ENCODE measurements at places on chromosomes 11 and 22. TPM values are rescaled to one million over a fixed set of nuclear protein-coding genes. Genes with fewer than 3 reads are reported as not detected.

IL18BP gene
- total RNA-seq, result 18.5 TPM

OR52D1 gene
- total RNA-seq, result not detected

MIEF1 gene
- 59.4 TPM for total RNA-seq

FIBIN gene
- total RNA-seq, result not detected

PSMD13 gene
- total RNA-seq, result 266 TPM

ALG8 gene
- 57.9 TPM for total RNA-seq

GGT1 gene
- 61.0 TPM for total RNA-seq

MS4A10 gene
- total RNA-seq, result not detected

C11orf16 gene
- total RNA-seq, result not detected

KLHL35 gene
- total RNA-seq, result 2.5 TPM

AQP11 gene
- total RNA-seq, result 0.18 TPM

ACR gene
- total RNA-seq, result not detected

PKDREJ gene
- not detected for total RNA-seq

INPP5J gene
- total RNA-seq, result not detected

SLC15A3 gene
- total RNA-seq, result 2.0 TPM

KCNJ11 gene
- total RNA-seq, result 1.6 TPM

DNA sequence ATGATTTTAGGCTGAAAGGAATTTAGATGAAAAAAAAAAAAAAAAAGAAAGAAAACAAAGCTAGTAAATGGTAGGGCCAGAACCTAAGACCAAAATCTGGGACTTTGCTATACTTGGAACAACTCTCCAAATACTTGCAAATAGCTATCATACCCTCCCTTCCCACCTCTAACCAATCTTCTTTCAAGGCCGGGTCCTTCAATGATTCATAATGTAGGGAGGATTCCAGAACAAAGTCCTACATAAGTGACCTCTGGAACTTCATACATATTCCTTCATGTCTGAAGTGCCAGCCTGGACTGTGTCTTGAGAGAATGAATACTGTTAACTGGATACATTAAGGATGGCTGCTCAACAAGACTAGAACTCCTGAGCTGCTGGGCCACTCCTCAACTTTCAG, 9.9 kb downstream of the STK33 start:
- no peak for DNase-seq

- DNase-seq, result no peak
These were observed 48.0 kb downstream of the TIMP3 start for GRCh38 chr22:32849501-32849900.

GRCh38 chr11:10623797-10624761, 55.6 kb upstream of the LYVE1 start:
- no peak for DNase-seq

GRCh38 chr11:111531687-111532364, 8.7 kb upstream of the LAYN start:
- peak; percentile 52 for DNase-seq

DNA sequence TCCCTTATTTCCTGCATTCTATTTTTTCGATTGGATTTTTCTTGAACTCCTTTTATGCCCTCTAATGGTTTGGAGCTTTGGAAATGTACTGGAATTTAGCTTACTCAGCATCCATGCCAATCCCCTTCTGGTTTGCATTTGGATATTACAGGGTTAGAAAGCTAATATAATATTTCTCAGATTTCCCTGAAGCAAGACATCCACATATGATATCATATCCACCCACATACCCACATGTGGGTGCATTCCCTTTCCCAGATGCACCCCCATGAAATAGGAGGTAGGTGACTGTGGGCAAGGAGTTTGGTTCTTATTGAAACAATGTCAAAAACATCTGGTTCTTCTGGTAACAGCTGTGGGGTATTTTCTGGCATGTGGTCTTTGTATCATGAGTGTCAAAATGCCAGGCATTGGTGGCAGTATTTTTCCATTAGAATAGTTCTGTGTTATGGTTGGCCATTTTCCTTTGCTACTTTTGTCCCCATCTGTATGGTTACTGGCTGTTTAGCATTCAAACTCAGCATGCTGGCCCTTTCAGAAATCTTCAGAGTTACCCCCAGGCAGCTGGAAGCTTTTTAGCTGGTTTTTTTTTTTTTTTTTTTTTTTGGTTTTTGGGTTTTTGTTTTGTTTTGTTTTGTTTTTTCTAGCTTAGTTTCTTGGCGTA, 32.7 kb upstream of the DDX10 start:
- DNase-seq, result no peak

- DNase-seq, result no peak
These were observed 392.8 kb downstream of the JRKL start for GRCh38 chr11:96782632-96783031.

GRCh38 chr11:114088836-114089235, 29.3 kb downstream of the ZBTB16 start:
- DNase-seq, result no peak

DNA sequence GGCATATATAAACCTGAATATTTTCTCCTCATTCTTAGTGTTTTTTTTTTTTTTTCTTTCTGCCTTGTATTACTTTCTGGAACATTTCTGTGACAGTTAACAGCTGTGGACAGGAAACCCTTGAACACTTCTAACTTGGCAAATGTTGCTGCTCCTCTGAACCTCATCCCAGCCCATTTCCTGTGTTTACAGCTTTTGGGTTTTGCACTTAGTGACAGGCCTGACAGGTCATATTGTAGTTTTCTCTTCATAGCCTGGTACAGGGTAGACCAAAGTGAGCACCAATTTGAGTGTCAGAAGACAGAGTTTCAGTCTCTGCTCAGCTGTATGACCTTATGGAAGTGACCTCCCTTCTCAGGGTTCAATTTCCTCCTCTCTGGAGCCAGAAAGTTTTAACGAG, 91.6 kb downstream of the STIM1 start:
- peak; percentile 68 for DNase-seq

GRCh38 chr22:44277386-44278135, 35.2 kb downstream of the SHISAL1 start:
- no peak for DNase-seq

- no peak for DNase-seq
These were observed 725.1 kb downstream of the NTM start for GRCh38 chr11:132095230-132096131.

- no peak for DNase-seq
These were observed 13.0 kb upstream of the CDC42EP1 start for GRCh38 chr22:37547251-37547741.

DNA sequence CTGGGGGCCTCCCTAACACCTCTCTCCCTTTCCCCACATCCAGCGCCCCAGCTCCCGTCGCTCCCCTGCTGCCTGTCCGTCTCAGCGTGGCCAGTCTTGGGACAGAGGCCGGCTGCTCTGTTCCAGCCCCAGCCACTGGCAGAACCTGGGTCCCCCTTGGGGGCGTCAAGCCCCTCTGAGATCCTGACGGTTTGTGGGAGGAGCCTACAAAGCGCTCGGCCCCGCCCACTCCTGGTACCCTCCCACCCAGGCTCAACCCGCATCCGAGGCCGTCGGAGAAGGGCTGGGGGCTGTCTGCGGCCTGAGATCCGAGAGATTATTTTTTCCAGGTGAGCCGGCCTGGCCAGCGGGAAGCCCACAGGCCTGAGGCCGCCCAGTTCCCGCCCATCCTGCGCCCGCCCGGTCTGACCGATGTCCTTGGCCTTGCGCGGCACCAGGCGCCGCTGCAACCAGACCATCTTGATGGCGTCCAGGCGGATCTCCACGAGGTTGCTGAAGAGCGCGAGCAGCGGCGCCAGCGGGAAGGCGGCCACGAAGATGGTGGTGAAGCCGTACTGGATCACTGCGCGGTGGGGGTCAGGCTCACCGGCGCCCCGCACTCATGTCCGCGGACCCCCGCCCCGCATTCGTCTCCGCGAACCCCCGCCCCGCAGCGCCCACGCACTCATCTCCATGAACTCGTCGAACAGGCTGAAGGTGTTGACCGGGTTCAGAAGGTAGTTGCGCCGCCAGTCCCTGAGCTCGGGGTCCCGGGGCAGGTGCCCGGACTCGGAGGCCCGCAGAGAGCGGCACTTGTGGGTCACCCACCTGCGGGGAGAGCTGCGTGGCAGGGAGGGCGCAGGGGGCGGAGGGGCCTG, 5.5 kb upstream of the SIGIRR start:
- no peak for DNase-seq

GRCh38 chr22:16973591-16974297, 34.3 kb downstream of the GAB4 start:
- no peak for DNase-seq

GRCh38 chr11:86274503-86274902, 27.5 kb upstream of the HIKESHI start:
- DNase-seq, result no peak

DNA sequence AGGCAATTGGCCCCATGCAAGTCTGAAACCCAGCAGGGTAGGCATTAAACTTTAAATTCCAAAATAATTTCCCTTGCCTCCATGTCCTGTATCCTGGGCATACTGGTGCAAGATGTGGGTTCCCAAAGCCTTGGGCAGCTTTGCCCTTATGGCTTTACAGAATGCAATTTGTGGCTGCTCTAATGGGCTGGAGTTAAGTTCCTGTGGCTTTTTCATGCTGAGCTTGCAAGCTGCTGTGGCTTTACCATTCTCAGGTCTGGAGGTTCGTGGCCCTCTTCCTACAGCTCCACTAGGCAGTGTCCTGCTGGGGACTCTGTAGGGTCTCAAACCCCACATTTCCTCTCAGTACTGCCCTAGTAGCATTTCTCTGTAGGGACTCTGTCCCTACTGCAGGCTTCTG, 15.0 kb upstream of the BIRC3 start:
- DNase-seq, result no peak

GRCh38 chr11:100833276-100833675, 146.2 kb downstream of the ARHGAP42 start:
- DNase-seq, result no peak

DNA sequence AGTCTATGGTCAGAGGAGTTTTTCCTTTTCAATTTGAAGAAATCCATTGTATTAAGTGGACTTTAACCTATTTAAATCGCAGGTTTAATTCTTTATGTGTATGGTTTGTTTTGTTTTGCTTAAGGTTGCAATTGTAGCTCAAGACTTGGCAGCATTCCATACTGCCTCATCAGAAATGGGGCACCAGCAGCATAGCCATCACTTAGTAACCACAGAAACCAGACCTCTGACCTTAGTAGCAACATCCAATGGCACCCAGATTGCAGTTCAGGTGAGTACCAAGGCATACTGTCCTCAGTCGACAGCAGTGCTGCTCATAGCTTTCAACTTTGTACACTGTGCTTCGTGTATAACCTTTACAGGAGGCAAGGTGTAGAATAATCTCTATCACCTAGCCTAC, 48.4 kb upstream of the WEE1 start:
- DNase-seq, result no peak

- DNase-seq, result no peak
These were observed 43.6 kb downstream of the GALNT18 start for GRCh38 chr11:11577932-11578911.

GRCh38 chr11:74838188-74838587, 89.5 kb downstream of the RNF169 start:
- no peak for DNase-seq

- no peak for DNase-seq
These were observed 30.2 kb downstream of the C11orf91 start for GRCh38 chr11:33670250-33671011.

DNA sequence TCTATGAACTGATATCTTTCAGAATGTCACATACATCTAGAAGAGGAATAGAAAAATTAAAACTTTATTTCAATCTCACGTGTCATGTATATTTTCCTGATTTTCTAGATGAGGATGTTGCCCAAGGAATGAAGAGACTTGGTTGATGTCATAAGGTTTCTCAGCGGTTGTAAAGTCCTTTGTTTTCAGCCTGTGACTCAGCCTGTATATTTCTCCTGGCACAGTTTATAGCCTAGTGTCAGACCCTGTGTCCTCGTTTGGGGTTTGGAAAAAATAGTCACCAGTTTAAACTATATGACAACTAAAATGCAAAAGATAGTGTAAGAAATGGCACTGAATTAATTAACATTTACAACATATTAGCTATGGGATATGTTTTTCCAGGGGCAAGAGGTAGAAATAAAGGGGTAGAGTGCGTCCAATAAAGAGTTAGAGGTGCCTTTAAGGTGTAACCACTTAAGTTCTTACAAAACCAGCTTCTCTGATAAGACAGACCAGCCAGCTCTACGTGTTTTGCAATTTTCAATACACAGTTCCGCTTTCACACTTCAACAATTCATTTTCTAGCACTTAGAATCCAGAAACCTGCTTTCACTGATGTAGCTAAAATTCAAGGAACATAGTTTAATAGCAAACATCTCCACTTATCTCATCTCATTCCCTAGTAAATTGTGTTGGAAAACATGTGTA, 1432.6 kb upstream of the TENM4 start:
- no peak for DNase-seq

DNA sequence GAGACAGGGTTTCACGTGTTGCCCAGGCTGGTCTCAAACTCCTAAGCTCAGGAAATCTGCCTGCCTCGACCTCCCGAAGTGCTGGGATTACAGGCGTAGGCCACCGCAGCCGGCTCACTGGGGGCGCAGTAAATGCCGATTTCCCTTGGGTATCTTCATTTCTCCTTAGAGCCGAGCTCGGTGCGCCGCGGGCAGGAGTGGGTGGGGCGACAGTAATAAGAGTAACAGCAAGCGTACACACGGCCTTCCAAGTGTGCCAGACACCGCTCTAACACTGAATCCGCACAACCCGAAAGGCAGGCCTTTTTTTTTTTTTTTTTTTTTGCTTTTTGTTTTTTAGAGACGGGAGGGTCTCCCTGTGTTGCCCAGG, 500 bp upstream of the ADSL start:
- DNase-seq, result peak; percentile 41

- no peak for DNase-seq
These were observed 919.1 kb downstream of the BRD1 start for GRCh38 chr22:48908547-48908946.

- no peak for DNase-seq
These were observed 52.1 kb downstream of the MYH9 start for GRCh38 chr22:36335621-36336020.

GRCh38 chr22:42416671-42417230, 15.5 kb downstream of the NFAM1 start:
- DNase-seq, result no peak

- DNase-seq, result no peak
These were observed 942.3 kb downstream of the LRRC4C start for GRCh38 chr11:40517122-40517521.

DNA sequence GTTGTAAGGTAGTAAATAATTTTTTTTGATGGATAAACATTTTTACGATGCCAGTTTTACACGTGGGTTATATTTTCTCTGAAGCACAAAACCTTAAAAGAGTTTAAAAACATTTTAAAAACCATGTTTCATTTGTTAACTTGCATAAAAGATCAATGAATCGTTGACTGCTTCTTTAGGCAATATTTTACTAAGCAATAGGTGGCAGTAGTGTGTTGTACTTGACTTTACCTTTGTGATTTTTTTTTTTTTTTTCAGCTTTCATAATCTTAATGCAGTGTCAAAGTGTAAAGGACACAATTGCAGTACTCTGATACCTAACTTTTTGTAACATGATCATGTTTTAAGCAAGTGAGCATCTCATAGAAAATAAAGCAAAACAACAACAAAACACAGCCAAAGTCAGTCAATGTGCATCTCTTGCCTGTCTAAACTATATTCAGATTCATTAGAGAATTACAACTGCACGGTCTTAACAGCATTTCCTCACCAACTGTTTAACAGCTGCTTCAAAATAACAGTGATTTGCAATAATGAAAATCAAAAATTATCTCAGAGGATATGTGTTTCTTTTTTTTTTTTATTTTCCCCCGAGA, 27.7 kb downstream of the DNAJC24 start:
- DNase-seq, result no peak

- no peak for DNase-seq
These were observed 34.9 kb upstream of the OR10G7 start for GRCh38 chr11:124075841-124076651.
